Karpas-422 (cell line): ENCODE measurements at places on chromosomes 11 and 22.

GRCh38 chr22:27075028-27075678 is 417.8 kb downstream of the MIAT start:
- peak; percentile 76 for DNase-seq

DNA sequence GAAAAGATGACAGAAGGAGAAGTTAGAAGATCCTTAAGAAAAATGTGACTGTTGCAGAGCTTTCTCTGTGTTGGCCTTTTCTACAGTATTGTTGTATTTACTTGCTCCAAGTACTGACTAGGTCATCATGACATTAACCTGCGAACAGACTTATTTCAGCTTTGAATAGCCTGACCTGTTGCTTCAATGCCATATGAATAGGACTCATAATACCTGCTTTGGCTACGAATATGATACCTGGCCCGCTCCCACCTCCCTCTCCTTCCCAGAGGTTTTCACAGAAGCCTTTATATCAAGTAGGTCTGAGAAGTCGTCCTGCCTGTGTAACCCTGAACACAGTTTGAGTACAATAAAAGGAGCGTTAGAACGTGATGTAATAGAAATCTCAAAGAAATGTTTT is 169.6 kb upstream of the PGR start:
- DNase-seq = no peak

- no peak for DNase-seq
Measured at GRCh38 chr11:70307176-70307575, 36.7 kb downstream of the PPFIA1 start.

DNA sequence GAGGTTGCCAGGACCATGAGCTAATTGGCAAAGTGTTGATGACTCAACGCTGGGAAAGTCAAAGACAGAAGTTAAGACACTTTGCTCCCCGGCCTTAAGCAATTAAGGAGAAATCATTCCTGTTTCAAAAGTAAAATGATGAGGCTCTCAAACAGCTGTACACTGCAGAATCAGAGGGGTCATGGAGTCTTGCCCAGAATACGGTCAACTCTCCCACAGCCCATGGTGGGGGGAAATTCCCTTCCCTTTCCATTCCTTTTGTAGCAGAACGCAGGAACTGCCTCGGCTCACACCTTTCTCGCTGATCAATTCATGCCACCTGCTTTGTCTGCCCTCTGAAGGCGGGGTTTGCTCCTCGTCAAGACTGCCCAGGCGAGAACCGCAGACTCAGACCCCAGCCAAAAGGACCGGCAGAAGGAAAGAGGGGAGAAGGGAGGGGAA is 52.8 kb downstream of the MN1 start:
- no peak for DNase-seq

GRCh38 chr22:40022536-40023240 is 27.9 kb downstream of the FAM83F start:
- DNase-seq = no peak
